Astrocyte of the spinal cord (primary cell): ENCODE measurements at places on chromosomes 7 and 10.

GRCh38 chr10:77613476-77614130 is 24.0 kb downstream of the KCNMA1 start:
- no peak for DNase-seq

DNA sequence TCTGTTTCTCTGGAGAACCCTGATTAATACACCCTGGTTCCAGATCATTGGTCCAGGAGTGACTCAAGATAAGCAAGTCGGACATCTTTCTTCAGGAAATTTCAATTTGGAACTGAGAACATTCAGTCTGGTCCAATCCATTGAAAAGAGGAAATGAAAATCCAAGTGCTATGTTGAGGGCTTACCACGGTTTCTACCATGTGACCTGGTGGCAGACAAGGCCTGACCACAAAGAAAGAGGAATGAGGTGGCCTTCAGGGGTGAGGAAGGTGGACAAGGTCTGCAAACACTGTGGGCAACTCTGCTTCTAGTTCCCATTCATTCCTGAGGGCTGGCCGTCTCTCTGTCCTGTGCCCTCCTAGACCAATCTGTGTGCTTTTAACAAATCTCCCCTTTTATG is 149.2 kb upstream of the GHITM start:
- DNase-seq = no peak

- DNase-seq = no peak
Measured at GRCh38 chr7:3064067-3064466, 20.4 kb upstream of the CARD11 start.

DNA sequence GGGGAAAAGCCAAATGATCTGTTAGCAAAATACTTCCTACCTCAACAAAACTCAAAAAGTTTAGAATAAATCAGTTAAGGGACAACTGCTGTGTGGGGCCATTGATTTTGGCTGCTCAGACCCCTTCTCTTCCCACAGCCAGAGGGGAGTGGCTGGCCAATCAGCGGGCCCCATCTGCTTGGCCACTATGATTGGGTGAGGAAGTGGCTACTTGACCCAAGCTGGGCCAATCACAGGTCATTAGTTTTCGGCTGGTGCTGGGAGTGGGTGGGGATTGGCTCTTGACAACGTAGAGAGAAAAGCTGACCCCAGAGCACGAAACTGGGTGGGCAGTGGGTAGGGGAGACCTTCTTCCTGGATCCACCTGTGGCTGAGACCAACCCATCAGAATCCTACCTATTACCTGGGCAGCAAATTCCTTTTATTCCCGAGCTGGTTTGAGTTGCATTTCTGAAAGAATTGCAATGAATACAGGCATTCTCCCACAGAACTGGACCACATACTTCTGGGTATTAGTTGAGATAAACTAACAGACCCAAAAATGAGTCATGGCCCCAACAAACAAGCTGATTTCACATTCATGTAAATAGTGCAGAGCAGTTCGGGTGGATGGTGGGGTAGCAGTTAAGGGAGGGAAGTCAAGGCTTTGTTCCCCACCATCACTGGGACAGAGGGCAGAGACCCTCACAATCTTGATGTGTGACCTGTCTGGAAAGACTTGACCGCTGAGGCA is 35.6 kb upstream of the HMX3 start:
- DNase-seq = no peak

- DNase-seq = no peak
Measured at GRCh38 chr7:36712015-36712414, 12.3 kb downstream of the AOAH start.

DNA sequence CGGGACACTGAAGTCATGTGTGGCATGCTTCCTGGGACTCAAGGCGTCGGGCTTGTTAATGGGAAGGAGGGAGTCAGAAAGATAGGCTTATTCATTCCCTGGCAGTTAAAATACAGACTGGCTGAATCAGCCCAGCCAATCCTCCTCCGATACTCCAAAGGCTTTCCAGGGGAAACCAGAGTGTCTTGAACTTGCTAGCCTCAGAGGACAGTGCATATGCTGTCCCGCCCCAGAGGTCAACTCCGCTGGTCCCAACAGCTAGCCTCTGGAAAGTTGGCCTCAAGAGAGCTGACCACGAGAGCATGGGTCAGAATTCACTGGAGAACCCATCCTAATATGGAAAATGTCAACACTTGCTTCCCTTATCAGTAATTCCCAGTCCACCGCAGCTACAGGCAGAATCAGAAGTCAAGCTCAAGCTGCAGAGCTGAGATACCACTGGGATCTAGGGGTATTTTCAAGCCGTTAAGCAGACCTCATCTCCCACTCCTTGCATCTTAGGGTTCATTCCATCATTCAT is 43.0 kb downstream of the ELMO1 start:
- no peak for DNase-seq

DNA sequence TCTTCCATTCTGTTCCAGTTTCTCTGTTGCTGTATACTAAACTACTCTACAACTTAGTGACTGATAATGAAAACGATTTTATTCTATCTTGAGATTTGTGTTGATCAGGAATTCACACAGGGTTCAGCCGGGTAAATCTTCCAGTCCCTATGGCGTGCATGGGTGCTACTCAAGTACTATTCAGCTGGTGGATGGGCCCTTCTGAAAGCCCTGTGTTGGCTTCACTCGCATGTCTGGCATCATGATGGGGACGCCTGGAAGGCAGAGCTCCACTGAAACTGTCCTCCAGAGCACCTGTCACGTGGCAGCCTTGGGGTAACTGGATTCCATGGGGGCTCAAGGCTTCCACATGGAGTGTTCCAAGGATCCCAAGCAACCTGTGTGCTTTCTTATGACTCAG is 86.0 kb upstream of the ZMIZ1 start:
- no peak for DNase-seq

DNA sequence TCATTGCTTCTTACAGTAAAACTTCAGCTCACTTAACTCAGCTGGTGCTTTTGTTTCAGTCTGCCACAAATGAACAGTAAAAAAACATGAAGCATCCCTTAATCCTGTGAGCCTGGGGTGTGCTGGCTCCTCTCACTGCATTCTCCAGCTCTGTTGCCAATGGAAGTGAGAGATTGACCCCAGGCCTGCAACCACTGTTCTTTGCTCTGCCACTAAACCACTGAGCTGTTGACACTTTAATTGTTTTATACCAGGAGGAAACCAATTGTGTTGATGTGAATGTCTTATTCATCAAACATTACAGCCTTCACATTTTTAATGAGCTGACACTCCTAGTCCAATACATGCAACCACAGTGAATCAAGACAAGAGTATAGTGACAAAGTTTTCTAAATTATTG is 69.4 kb upstream of the FZD1 start:
- no peak for DNase-seq
